Activated T-helper 2 cell treated with anti-CD3 and anti-CD28 coated beads, Interferon-gamma antibody, Interleukin-2, Interleukin-4, amounts not matched to agents 10 μg/mL and 5 μg/mL and 100 μg/mL, durations not matched to agents 14 hours and 24 hours and 36 hours (primary cell): ENCODE measurements at places on chromosomes 12 and 14.

DNA sequence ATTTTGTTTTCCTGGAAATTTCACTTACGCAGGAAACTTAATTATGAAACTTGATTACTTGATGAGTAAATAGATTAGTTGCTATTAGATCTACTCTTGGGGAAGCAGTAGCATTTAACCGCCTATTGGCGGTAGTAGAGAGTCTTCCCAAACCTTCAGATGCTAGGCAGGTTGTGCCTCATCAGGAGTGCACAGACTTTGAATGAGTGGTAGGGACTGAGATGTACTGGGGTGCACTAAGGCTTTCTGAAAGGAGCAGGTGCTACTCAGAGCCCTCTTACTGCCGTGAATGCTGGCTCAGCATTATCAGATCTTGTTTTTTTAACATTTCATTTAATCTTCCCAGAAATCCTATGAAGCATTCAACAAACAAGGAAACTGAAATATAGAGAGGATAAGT is 7.7 kb downstream of the GATC start:
- DNase-seq, result no peak
- H3K4me1 ChIP-seq, result peaks cover 2% of the 10 kb centered on the region
- H3K27me3 ChIP-seq, result no peaks in the 10 kb centered on the region
- peaks cover 59% of the 10 kb centered on the region for H3K36me3 ChIP-seq
- H3K4me3 ChIP-seq, result no peak overlapping the region
- no peak overlapping the region for H3K27ac ChIP-seq

DNA sequence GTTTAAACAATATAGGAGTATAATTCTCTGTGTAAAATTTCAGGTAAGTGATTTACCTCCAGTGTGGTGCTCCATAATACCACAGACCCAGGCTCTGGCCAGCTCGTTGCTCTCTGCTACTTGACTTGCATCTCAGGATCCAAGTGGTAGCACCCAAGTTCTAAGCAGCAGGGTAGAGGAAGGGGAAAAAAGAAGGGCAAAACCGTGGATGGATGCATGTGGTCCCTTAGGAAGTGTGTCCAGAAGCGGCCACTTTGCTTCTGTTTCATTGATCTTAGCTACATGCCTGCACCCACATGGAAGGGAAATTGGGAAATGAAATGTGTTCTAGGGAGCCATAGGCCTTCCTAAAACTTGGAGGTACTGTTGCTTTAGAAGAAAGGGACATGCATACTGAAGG is 48.6 kb upstream of the HMGA2 start:
- no peak overlapping the region for H3K27ac ChIP-seq
- peaks cover 31% of the 10 kb centered on the region for H3K27me3 ChIP-seq
- no peak for DNase-seq
- no peaks in the 10 kb centered on the region for H3K36me3 ChIP-seq
- no peaks in the 10 kb centered on the region for H3K4me1 ChIP-seq
- H3K4me3 ChIP-seq, result no peak overlapping the region

DNA sequence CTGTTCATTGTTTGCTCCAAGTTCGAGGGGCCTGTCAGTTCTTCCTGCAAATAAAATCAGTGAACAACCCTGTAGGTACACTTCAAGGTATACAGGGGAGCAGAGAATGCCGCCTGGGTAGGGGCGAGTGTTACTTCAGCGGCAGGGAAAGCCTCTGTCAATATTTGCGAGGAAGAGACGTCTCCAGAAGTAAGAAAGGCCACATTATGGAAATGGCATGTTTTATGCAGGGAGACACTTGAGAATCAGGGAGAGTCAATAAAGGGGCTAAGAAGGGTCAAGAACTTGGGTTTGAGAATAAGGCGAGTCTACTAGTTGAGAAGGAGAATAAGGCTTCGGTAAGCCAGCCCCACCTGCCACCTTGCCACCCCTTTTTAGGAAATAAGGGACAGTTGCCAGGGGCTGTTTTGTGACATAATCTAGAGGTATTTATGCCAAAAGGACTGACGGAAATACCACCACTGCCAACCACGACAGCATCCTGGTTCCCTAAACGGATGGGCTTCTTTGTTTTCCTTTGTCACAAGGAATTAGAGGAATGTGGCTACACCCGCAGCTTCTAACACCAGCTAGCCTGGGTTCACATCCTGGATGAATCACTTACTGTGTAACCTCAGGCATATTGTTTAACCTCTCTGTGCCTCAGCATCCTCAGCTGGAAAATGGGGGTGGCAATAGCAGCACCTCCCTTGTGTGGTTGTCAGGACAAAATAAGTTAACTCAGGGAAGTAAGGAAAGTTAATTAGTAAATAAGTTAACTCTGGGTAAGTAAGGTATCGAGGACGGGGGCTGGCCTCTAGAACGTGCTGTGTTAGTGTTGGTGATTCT is 67.7 kb downstream of the EID3 start:
- no peak for DNase-seq
- no peak overlapping the region for H3K4me3 ChIP-seq
- no peak overlapping the region for H3K27ac ChIP-seq
- peaks cover 17% of the 10 kb centered on the region for H3K4me1 ChIP-seq

DNA sequence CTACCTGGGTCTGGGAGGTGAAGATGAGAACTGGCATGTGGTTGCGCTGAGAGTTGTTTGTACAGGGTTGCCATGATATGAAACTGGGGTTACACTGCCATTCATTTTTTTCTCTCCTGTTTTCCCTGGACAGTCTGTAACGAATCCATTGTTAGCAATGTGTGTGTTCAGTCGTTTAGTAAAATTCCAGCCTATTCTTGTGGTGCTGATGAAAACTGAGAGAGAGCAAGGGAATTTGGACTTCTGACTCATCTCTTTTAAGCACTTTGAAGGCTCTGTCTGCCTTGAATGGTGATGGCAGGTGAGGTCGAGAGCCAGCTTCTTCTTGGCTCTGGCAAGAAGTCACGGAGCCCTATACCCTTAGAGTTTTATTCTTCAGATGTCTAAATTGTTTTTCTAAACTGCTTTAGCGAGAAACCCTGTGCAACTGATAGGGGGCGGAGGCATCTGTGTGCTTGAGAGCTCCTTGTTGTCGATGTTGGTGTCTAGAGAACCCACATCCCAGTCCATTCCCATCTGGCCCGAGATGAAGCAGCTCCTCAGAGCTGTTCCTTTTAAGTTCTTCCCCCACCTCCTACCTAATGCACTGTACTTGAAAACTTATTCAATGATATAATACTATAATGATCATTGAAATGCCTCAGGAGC is 204.4 kb downstream of the TMX1 start:
- no peaks in the 10 kb centered on the region for H3K36me3 ChIP-seq
- no peak overlapping the region for H3K27ac ChIP-seq
- no peaks in the 10 kb centered on the region for H3K4me1 ChIP-seq
- DNase-seq, result no peak

DNA sequence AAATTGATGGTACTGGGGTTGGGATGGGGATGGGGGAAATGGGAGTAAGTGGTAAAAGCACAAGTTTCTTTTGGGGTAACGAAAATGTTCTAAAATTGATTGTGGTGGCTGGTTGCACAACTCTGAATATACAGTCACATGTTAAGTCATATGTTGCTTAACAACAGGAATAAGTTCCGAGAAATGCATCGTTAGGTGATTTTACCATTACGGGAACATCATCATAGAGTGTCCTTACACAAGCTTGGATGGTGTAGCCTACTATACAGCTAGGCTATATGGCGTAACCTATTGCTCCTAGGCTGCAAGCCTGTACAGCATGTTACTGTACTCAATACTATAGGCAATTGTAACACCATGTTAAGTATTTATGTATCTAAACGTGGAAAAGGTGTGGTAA is 31.0 kb downstream of the ITGA7 start:
- H3K27me3 ChIP-seq, result peaks cover 37% of the 10 kb centered on the region
- DNase-seq, result no peak
- peaks cover 2% of the 10 kb centered on the region for H3K4me1 ChIP-seq
- H3K36me3 ChIP-seq, result no peaks in the 10 kb centered on the region
- no peak overlapping the region for H3K27ac ChIP-seq

DNA sequence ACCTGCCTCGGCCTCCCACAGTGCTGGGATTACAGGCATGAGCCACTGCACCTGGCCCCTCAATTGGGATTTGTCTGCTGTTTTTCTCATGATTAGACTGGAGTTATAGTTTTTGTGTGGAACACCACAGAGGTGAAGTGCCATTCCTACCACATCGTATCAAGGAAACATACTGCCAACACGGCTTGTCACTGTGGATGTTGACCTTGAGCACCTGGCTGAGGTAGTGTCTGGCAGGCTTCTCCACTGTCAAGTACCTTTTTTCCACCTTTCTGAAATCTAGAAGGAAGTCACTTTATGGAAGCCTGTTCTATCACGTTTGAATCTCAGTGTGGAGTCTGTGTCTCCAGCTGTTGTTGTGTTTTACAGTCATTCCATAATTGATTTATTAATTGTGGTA is 21.4 kb upstream of the SEL1L start:
- H3K4me3 ChIP-seq, result no peak overlapping the region
- H3K27me3 ChIP-seq, result peaks cover 4% of the 10 kb centered on the region
- no peak for DNase-seq
- H3K27ac ChIP-seq, result no peak overlapping the region
- peaks cover 10% of the 10 kb centered on the region for H3K4me1 ChIP-seq

- H3K36me3 ChIP-seq, result no peaks in the 10 kb centered on the region
- H3K4me3 ChIP-seq, result no peak overlapping the region
- H3K4me1 ChIP-seq, result no peaks in the 10 kb centered on the region
- no peak overlapping the region for H3K27ac ChIP-seq
These were observed 68.2 kb downstream of the TMTC2 start for GRCh38 chr12:82754856-82755255.

DNA sequence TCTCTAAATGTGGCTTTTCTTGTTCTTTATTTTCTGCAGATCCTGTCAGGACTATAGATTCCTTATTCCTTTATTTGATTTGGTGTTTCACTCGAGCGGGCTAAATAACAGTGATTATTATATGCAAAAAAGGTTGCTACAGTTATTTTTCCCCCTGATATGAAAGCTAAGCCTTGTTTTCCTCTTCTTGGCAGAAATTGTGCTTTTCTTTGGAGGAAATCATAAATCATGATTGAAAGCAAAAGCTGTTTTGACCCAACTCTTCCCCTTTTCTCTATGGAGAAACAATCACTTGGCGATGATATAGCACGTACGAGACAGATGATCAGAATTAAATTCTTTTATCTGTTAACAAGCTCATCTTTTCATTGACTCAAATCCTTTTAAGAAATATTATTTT is 31.4 kb downstream of the PPFIBP1 start:
- H3K27me3 ChIP-seq, result peaks cover 58% of the 10 kb centered on the region
- no peak for DNase-seq
- no peaks in the 10 kb centered on the region for H3K36me3 ChIP-seq
- no peak overlapping the region for H3K4me3 ChIP-seq
- H3K27ac ChIP-seq, result no peak overlapping the region
- peaks cover 24% of the 10 kb centered on the region for H3K4me1 ChIP-seq

DNA sequence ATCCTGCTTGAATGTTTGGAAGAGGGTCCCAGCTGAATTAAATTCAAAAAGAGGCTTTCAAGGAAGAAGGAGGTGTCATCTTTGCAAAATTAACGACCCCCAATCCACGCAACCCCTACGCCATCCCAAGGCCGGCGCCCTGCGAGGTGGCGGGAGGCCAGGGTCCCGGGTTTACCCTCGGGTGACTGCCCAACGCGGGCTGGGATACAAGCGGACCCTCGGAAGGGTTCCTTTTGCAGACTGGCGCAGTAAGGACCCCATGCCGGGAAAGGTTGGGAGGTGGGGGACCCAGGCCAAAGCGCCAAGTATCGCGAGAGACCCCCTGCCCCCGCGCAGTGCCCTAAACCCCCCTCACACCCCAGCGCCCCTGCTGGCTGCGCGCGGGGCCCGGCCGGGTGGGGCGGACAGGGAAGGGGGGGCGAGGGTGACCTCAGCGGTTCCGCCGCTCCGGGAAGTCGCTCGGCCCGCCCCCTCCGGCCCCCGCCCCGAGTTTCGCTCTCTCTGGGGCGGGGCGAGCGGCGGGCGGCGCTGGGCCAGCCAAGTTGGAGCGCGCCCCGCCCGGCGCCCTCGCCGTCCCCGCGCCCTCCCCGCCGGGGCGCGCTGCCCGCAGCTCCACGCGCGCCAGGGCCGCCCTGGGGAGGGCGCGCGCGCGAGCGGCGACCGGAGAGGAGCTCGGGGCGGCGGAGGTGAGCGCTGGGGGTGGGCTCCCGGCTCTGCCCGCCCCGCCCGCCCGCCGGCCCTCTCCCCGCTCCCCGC is 708 bp upstream of the ZBTB42 start:
- H3K27me3 ChIP-seq, result peaks cover 2% of the 10 kb centered on the region
- no peak overlapping the region for H3K27ac ChIP-seq
- H3K36me3 ChIP-seq, result no peaks in the 10 kb centered on the region
- peak; percentile 73 for DNase-seq

- H3K27me3 ChIP-seq, result no peaks in the 10 kb centered on the region
- no peak for DNase-seq
- no peak overlapping the region for H3K4me3 ChIP-seq
- H3K36me3 ChIP-seq, result no peaks in the 10 kb centered on the region
- no peaks in the 10 kb centered on the region for H3K4me1 ChIP-seq
These were observed 79.1 kb downstream of the LRIG3 start for GRCh38 chr12:58841058-58841798.

DNA sequence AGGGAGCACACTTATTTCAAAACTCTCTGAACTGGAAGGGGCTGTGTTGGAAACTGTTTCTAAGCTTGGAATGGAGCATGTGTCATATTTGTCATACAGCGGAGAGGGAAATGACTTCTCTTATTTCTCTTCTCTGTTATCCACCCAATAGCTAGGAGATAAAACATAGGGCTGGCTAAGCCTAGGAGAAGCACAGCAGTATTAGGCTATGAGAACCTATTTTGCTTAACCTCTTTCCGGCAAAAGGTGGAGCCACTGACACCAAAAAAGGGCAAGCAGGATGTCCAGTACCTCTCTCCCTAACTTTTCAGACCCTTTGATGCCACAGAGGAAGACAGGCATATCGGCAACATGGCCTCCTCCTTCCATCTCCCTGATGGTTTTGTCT is 148.3 kb downstream of the CRADD start:
- H3K36me3 ChIP-seq, result no peaks in the 10 kb centered on the region
- H3K4me3 ChIP-seq, result no peak overlapping the region
- H3K27me3 ChIP-seq, result peaks cover 5% of the 10 kb centered on the region
- H3K27ac ChIP-seq, result no peak overlapping the region
- no peak for DNase-seq

GRCh38 chr12:124559182-124560017 is 8.0 kb downstream of the NCOR2 start:
- H3K36me3 ChIP-seq, result no peaks in the 10 kb centered on the region
- H3K27me3 ChIP-seq, result no peaks in the 10 kb centered on the region
- no peak overlapping the region for H3K27ac ChIP-seq
- H3K4me1 ChIP-seq, result peaks cover 4% of the 10 kb centered on the region
- H3K4me3 ChIP-seq, result no peak overlapping the region
- DNase-seq, result no peak

DNA sequence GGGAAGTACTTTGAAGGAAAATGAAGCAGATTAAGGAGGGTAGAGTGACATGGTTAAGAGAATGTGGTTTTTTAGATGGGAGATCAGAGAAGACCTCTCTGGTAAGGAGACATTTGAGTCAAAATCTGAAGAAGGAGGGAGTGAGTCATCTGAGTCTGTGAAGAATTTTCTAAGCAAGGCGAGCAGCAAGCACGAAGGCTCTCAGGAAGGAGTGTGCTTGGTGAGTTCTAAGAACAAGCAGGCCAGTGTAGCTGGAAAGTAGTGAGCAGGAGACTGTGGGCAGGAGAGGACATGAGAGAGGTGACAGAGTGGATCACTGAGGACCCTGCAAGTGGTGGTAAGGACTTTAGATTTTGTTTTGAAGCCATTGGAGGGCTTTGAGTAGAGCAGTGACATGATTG is 76.3 kb upstream of the FUT8 start:
- no peaks in the 10 kb centered on the region for H3K27me3 ChIP-seq
- H3K27ac ChIP-seq, result peak overlapping the region; percentile 94
- H3K36me3 ChIP-seq, result peaks cover 17% of the 10 kb centered on the region
- H3K4me1 ChIP-seq, result peaks cover 56% of the 10 kb centered on the region
